ENCODE measurements at places on chromosomes 6 and 20.

DNA sequence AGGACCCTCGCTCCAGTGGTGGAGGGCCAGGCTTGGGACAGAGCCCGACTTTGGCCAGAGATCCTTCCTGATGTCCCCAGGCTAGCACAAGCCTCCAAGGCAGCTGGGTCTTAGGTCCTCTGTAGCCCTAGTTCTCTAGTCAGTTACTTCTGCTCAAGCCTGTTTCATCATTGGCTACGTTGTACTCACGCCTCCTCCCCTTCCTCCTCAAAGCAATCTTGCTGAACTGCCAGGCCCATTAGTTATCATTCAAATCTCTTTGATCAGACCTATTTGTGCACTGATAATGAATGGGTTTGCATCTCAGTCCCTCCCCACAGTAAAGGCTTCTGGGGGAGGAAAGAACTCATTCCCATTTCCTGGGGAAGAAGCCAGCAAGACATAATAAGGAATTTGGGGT lies 256.8 kb downstream of the NFATC2 start:
- no peak for DNase-seq

GRCh38 chr6:156689656-156690055 lies 87.5 kb upstream of the ARID1B start:
- DNase-seq, result no peak

DNA sequence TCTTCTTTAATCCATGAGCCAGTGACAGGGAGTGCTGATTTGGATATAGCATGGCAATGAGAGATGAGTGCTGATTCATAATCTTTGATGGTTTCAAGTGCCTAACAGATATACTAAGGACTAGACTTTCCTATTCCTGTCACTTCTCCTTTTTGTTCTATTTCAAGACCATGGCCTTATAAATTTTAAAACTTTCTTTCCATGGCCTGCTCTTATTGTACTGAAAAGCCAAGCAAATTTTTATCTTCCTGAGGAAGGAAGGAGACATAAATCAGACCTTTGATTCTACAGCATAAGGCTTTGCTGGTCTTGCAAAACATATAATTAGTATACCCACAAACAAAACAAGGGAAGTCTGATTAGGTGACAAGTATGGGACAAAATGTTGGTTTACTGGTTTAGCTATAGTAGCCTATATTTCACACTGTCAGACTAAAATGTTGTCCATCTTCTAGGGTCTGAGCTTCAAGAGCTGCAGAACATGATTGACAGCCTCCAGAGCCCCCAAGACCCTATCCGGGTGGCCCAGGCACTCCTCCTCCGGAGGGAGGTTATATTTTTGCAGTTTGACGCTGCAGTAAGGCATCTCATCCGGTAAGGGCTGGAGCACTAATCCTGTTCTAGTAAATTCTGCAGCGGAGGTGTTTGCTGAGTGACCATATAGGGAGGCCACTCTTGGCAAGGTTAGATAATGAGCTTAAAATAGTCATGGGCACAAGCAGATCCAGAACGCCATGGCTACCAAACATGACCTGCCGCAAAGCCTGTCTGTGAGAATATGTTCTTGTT lies 82.3 kb downstream of the CD164 start:
- DNase-seq, result no peak

DNA sequence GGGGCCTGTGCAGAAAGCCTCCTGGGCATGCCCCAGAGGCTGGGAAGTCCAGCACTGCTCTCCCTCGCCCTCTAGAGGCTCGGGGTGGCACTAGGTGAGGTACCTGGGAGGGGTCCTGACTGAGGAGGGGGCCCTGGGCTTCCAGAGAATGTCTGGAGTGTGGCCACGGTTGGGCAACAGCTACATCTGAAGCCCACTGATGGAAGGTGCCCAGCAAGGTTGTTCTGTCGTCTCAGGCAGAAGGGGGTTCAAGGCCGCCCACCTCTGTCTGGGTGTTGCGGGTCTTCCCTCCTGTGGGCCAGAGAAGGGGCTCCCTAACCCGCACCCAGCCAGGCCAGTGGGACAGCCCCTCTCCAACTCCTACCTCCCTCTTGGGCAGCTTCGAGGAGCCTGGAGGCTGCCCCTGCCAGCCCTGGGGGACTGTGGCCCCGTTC lies 11.4 kb upstream of the VEGFA start:
- peak; percentile 68 for DNase-seq

- peak; percentile 91 for DNase-seq
Measured at GRCh38 chr6:167113935-167114910, 8.7 kb upstream of the CCR6 start.

- no peak for DNase-seq
Measured at GRCh38 chr6:2611092-2611491, 139.6 kb downstream of the MYLK4 start.

DNA sequence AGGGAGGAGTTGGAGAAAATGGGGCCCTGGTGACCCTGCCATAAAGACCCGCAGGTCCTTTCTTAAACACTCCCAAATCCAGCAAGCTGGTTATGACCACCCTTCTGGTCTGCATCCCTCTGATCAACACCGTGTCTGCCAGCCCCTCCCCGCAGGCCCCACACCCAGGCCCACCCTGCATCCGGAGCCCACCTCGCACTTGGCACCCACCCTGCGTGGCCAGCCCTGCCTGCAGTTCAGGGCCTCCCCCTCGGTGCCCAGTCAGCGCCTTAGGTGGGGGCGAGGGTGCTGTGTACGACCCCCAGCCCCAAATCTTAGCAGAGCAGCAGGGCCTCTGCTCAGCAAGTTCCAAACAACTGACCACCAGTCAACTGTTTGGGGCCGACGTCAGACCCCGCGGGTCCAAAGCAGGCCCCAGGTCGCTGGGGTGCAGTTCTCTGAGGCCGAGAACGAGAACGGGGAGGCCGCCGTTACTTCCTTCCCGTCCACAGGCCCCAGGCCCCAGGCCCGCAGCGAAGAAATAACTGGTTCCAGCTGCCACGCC lies 1.2 kb downstream of the ACSS1 start:
- no peak for DNase-seq

DNA sequence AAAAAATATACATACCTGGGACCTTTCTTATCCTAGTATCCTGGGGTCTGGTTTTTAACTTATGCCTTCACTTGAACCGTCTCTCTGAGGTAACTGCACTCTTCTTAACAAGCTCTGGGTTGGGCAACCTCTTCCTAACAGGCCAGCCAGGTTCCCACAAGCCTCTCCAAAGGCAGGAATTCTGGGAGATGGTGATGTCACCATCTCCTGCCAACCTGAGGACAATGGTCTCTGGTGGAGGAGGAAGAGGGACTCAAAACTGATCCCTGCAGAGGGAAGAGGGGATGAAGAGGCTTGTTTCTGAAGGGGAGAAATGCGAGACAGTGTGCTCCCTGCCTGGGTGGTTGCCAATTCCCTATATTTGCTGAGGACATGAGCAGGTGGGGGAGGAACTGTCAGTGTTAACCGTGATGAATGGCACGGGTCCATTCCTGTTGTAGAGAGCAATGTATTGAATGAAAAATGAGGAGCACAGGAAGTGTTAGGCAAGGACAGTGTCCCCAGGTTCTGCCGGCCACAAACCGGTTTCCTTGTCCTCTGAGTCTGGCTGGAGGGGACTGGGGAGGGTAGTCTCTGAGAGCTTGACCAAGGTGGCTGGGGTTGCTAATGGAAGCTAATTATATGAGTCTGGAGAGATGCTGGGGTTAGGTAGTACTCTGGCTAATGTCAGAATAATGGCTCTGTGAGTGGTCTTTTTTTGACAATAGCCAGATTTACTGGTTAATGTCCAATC lies 95.5 kb downstream of the KCNB1 start:
- DNase-seq, result no peak

- peak; percentile 61 for DNase-seq
Measured at GRCh38 chr20:25281541-25281991, 33.7 kb downstream of the PYGB start.

GRCh38 chr6:42251911-42252637 lies 34.4 kb upstream of the MRPS10 start:
- DNase-seq, result no peak

GRCh38 chr20:327186-328026 lies 2.1 kb downstream of the SOX12 start:
- peak; percentile 94 for DNase-seq

GRCh38 chr6:157538698-157539097 lies 157.7 kb downstream of the ZDHHC14 start:
- DNase-seq, result no peak

- no peak for DNase-seq
Measured at GRCh38 chr20:36248836-36249235, 12.6 kb downstream of the AAR2 start.

All from GM10248 (cell line).